ENCODE measurements at places on chromosomes 4 and X.

DNA sequence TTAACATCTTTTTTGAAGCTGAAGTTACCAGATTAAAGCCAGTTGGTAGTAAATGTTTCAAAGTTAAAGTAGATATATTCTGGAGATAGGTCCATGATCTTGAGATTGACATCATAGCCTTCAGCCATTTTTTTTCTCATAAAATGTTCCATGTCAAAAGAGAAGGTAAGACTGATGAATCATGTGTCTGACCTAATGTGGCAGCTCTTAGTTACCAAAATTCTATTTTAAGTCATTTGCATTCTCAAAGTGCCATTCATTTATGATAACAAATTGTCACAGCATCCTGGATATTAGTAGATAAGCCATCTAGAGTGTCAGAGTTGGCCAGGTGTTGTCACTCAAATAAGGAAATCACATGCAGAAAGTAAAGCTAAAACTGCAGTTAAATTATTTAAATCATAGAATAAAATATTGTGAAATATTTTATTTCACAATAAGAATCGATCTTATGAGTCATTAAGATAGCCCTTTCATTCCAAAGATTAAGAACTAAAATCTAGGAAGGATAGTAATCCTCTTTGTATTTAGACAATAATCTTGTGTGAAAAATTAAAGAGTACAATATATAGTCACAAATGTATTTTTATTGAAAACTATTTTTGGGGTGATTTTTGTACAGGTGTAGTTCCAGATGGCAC, 65.7 kb upstream of the ADAD1 start:
- no peak for DNase-seq

DNA sequence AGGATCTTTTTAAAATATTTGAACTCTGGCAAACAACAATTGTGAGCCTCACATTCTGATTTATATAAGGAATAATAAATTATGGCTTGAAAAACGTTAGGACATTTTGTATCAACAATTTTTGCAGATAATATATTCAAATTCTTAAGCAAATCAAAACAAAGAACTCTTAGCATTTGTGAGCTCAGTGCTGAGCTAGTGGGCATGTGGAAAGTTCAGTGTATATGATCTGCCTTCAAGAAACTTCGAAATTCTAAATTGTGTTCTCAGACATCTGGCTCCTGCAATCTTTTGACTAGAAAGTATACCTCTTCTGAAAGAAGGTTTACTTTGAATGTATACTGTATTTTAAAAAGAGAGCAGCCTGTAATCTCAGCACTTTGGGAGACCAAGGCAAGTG, 122.3 kb upstream of the NEIL3 start:
- DNase-seq: no peak

DNA sequence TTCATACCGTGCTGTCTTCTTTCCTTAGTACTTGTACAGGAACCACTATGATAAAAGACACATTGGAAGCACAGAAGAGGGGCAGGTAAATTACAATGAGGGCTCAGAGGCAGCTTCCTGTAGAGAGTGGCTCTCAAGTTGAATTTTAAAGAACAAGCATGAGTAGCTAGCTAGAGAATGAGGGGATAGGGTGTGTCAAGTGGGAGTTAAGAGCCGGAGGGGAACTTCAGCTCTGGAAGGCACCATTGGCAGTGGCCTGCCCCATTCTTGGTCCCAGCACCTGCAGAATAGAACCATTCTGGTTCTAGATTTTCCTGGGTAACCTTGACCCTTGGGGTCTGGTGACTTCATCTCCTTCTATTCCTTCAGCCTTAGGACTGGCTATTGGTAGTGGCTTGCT, 34.0 kb upstream of the JADE1 start:
- no peak for DNase-seq

DNA sequence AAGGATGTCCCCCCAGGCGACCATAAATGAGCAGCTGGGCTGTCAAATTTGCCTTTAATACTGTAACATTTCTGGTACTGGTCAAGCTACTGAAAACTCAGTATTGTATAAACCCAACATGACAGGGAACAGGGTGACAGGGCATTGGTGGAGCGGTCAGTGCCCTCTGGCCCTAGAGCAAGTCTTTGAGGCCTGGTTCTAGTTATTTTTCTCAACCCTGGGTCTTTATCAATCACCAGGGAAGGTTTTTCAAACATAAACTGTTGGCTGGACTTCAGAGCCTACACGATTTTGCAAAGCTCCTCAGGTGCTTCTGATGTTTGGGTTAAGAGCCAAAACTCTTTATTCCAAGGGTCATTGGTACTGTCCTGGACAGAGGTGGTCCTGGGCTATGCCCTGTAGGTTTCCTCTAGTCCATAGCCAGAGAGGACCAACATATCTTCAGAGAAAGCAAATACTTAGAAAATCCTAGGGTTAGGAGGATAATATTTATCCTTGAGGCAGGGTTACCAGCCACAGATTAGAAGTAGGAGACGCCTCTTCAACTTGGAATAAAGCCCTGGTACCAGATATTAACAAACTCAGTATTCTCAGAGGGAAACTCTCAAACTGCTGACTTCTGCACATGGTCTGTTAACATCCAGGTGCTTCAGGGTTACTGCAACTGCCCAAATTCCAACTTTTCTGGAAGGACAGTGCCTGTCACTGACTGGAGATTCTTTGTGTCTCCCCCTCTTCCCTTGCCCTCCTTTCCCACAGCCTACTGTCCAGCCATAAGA, 26.7 kb upstream of the ADH7 start:
- DNase-seq: no peak

DNA sequence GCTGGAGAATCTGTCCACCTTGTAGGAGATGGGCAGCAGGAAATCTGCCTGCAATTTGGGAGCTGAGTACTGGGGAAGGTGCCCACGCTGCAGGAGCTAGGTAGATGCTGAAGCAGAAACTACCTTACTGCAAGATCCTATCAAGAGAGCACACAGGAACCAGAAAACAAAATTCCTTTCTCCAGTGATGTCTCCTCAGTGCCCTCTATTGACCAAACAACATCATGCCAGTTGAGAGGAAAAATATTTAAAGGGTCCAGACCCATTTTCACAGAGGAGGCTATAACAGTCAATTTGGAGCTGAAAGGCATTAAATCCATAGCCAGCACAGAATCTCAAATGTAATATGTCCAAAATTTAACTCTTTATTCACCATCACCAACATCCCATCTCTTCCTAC, 406.8 kb downstream of the SLITRK2 start:
- DNase-seq: no peak

GRCh38 chrX:107686792-107687191, 58.5 kb downstream of the PRPS1 start:
- no peak for DNase-seq

DNA sequence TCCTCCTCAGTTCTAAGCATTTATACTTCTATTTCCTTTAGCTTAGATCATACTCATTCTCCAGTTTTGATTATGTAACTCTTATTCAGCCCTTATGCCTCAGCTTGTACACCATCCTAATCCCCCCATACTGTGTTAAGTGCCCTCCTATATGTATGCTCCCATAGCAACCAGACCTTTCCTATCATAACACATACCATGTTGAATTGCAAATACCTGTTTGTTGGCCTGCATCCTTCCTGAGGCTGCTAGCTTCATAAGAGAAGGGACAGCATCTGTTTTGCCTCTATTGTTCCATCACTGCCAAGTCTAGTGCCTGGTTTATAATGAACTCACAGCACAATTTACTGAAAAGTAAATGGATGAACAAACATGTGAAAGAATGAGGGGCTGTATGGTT, 443.7 kb downstream of the CENPC start:
- DNase-seq: no peak

- no peak for DNase-seq
Observed at GRCh38 chr4:38672397-38673129, 8.6 kb downstream of the KLF3 start.

DNA sequence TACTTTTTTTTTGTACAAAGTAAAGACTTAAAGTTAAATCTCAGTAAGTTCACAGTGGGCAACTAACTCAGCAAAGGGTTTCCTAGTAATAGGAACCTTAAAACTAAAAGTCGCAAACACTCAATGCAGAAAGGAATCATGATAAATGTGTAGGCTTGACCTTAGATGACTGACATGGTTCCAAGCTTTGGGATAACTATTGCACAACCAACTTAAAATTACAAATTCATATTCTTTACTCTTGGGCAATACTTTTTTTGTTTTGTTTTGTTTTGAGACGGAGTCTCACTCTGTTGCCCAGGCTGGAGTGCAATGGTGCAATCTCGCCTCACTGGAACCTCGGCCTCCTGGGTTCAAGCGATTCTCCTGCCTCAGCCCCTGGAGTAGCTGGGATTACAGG, 8.2 kb downstream of the ELOVL6 start:
- DNase-seq: no peak

GRCh38 chr4:62243895-62244294, 1043.8 kb downstream of the ADGRL3 start:
- no peak for DNase-seq

- DNase-seq: no peak
Observed at GRCh38 chr4:148057516-148057915, 325.6 kb downstream of the ARHGAP10 start.

GRCh38 chr4:40843696-40844095, 93.9 kb downstream of the NSUN7 start:
- no peak for DNase-seq

DNA sequence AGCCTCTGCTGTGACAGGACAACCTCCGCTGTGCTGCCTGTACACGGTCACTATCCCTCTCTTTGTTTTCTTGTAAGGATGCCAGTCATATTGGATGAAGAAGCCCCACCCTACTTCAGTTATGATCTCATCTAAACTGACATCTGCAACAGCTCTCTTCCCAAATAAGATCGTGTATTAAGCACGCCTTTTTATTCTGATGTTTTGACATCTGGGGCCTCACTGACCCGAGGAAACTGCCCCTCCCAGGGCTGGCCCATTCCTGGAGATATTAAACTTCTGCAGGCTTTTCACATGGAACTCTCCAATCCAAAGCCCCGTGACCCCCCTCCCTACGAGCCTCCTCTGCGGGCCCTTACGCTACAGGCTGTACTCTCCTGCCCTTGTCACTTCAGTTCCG, 232.0 kb downstream of the ARHGAP10 start:
- DNase-seq: no peak

- DNase-seq: no peak
Observed at GRCh38 chrX:136711147-136711546, 63.2 kb downstream of the CD40LG start.

DNA sequence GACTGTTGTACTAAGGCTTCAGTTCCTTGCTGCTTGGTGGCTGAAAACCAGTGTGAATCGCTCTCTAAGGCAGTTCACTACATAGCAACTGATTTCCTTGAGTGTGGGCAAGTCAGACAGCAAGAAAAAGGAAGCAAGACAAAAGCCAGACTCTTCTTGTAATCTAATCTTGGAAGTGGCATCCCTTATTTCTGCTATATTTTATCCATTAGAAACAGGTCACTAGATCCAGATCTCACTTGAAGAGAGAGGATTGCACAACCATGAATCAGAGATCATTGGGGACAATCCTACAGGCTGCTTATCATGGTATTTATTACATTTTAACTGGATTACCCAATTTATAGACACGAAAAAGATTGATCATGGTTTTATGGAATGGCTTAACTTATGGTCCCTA, 684.5 kb downstream of the GRID2 start:
- DNase-seq: no peak

DNA sequence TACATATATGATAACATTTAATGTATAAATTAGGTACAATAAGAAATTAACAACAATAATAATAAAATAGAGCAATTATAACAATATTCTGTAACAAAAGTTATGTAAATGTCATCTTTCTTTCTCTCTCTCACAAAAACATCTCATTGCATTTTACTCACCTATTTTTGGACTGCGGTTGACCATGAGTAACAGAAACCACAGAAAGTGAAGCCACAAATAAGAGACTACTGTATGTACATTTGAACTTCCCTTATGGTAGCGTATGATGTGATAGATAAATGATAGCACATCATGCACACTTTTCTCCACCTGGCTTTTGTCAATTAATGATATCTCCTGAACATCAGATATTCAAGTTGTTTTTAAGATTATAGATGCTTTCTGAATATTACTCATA, 80.5 kb downstream of the HNRNPD start:
- DNase-seq: peak; percentile 57

Measured in central memory CD4-positive, alpha-beta T cell (primary cell).